Stimulated activated CD8-positive, alpha-beta memory T cell treated with anti-CD3 and anti-CD28 coated beads, Interleukin-7, amount 100 ng/mL, for 4 hours (primary cell): ENCODE measurements at places on chromosomes 2 and 18.

GRCh38 chr2:181250691-181251090 is 206.5 kb upstream of the ITGA4 start:
- DNase-seq = no peak

GRCh38 chr2:41791523-41791922 is 256.3 kb upstream of the PKDCC start:
- DNase-seq = no peak

DNA sequence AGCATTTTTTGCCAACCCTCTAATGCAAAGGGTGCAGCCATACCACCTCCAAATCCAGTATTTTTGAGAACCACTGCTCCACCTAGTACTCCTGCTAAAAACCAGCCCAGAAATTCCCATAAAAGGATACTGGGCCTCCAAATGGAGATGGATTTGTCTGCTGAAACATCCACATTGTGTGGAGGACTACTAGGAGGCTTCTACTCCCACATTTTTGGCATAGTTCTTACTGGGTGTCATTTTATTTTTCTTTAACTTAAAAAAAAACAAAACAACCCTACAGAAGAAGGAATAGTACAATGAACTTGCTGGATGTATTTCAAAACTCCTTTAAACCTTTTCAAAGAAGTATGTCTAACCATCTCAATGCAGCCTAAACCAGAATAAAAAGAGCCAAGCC is 219.2 kb downstream of the SRBD1 start:
- no peak for DNase-seq

GRCh38 chr18:56712761-56713160 is 61.6 kb downstream of the WDR7 start:
- DNase-seq = no peak

DNA sequence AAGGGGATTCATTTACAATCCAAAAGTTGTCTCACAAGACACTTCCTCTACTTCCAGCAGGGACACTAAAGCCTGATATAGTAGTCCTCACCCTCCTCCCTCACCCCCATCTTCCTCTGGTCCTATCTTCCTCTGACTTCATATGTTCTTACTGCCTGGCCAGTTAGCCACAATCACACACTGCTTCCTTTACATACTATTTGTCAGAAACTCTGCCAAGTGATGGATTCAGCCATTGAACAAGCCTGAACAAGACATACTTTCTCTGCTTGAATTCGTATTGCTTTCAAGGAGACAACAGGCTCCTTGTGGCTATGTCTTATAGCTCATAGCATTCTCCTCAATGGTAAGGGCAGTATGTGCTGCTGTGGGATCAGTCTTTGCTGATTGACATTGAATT is 672.2 kb downstream of the BCL11A start:
- no peak for DNase-seq

DNA sequence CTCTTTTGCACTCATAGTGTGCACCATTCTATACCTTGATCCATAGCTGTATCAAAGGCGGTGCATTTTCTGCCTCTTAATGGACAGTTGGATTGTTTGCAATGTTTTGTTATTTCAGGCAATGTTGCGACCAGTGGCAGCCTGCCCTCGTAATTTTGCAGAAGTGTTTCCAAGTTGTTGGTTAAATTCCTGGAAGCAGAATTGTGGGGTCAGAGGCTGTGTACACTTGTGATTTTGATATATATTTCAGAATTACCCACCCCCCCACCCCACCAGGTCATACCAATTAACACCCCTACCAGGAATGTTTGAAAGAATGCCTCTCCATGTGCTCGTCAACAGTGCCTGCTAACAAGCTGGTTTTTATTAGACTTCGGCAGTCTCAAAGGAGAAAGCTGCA is 32.4 kb upstream of the IL1R1 start:
- DNase-seq = no peak

DNA sequence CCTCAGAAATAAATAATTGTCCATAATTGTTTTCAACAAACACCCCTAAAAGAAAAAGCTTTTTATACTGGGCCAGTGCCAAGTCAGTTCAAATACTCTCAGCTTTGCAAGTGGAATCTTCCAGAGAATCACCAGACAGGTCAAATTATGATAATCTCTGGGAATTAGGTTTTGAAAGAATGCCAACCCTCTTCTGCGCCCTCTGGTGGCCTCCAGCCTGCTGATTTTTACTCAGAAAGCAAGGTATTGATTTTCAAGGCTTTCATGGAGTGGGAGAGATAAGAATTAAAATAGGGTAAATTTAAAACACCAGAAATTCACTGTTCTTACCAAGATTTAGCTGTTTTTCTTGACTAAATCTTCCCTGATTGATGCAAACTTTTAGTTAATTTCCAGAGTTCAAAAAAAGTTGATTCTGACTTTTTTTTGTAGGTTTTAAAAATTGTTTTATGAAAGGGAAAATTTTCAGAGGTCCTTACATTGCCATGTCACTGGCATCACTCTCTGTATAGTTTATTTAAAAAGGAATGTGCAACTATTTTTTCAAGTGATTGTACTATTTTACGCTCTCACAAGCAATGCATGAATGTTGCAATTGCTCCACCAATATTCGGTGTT is 282.9 kb upstream of the TNP1 start:
- no peak for DNase-seq

GRCh38 chr2:239873656-239874635 is 151.2 kb downstream of the NDUFA10 start:
- DNase-seq = no peak

- no peak for DNase-seq
These were observed 596.4 kb downstream of the FBXO15 start for GRCh38 chr18:73551211-73551610.

DNA sequence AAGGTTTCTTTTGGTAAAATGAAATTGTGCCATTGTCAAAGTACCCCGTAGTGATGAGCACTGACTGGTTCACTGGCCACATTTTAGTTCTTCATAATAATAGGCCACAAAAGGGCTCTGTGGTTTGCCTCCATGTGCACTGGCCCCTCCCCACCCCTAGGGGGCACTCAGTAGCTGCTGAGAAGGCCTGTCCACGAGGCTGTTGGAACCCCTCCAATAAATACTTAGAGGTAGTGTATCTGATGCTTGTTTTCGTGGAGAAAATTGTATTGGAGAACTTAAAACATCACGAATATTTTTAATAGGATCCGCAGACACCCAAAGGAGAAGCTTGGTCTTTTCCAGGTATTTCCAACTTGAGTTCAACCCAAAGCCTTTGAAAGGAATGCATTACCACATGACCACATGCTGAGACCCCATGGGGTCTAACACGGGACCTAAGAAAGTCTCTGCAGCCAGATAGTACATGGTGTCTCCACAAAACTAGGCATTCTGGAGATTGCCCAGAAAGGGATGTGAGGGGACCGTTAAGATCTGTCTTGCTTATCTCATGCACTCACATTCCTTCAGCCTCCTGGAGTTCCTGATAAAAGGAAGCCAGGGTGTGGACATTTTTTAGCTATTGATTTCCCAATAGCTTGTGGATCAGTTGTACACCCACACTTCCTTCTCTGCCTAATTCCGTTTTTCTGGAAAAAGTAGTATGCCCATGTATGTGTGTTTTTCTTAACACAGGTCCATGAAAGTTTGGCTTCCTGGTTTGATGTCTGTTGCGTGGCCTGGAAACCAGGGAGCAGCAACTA is 28.5 kb upstream of the NOSTRIN start:
- no peak for DNase-seq

DNA sequence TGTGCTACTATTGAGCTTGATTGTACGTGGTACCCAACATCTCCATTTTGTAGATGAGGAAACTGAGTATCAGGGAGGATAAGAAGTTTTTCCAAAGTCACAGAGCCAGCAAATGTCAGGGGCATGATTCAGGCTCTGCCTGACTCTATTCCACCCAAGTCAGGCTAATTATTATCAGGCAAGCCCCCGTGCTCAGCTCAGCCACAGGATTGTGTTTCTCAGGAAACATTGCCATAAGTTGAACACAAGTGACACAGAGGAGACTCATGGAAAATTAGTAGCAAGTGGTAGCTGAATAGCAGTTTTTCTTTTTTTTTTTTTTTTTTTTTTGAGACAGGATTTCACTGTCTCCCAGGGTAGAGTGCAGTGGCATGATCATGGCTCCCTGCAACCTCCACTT is 260.5 kb downstream of the C1D start:
- no peak for DNase-seq

DNA sequence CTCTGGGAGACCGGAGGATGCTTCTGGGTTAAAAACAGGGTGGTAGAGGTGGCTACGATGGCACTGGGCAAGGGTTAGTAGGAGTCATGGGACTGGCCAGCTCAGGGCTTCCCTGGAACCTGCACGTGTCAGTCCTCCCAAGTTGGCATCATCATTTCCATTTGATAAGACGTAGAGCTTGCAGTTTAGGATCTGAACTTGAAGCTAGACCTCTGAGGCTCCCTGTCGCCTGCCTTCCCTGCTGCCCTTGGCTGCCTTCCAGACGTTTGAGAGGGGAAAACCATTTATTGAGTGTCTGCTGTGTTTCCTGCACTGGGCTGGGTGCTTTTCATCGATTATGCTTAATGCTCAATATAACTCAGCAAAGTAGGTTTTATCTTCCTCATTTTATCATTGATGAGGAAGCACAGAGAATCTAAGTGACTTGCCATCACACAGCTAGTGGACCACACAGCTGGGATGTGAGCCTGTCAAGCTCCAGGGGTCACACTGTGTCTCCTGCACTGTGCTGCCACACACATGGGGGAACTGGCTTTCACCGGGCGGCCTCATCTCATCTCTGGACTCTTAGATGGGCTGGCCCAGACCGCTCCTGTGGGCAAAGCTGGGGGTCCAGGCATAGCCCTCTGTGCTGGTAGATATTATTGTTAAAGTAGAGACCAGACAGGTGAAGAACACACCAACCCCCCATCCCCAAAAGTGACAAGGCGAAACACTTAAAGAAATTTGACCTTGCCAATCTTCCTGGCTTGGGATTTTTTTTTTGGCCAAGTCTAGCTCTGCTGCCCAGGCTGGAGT is 7.8 kb downstream of the NT5DC4 start:
- no peak for DNase-seq

- no peak for DNase-seq
These were observed 1.2 kb downstream of the RAPH1 start for GRCh38 chr2:203533676-203534591.

- DNase-seq = no peak
These were observed 62.3 kb upstream of the NYAP2 start for GRCh38 chr2:225337183-225337582.

GRCh38 chr2:120992791-120993555 is 257.3 kb downstream of the GLI2 start:
- DNase-seq = no peak

DNA sequence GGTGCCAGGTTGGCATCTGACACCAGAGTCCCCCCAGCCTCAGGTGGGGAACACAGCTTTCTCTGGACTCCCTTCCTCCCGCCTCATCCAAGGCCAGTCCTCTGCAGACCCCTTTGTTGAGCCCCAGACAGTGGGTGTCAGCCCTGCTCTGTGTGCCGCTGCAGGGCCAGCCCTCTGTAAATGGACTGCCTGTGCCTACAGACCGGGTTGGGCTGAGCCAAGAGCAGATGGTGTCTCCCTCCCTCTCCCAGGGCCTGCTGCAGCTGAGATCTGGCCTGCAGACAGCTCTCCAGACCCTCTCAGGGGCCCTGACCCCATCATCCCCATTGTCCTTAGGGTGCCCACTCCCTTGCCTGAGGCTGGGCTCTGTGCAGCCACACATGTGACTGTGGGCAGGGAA is 160.8 kb downstream of the KLHL29 start:
- no peak for DNase-seq

DNA sequence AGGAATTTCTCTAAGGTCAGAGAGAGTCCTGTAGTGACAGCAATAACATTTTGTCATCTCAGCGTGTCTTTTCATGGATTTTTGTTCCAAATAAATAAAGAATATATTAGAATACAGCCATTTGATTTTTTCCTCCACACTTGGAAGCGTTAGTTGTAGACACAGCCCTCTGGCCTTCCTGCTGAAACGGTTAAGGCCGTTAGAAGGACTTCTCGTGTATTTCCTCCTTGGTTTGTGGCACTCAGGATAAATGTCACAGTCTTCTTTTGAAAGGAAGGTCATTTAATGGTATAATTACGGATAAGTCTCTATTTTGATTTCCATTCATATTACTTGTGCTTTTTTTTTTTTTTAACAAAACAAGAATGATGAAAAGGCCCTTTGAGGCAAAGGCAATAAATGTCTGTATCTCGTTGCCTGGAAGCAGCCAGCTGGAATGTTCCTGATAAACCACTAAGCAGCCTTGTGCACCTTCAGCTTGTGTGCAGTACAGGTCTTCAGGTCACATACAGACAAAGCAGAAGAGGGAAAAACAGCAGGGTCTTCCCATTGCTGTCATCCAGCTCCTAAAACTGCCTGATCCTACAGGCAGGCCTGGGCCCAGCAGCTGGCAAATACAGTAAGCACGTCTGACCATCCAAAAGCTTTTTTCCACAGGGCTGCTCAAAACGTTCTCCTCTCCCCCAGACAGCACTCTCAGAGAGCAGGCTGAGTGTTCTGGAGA is 14.4 kb downstream of the EFR3B start:
- DNase-seq = no peak

GRCh38 chr2:20148923-20149702 is 75.8 kb downstream of the SDC1 start:
- no peak for DNase-seq

DNA sequence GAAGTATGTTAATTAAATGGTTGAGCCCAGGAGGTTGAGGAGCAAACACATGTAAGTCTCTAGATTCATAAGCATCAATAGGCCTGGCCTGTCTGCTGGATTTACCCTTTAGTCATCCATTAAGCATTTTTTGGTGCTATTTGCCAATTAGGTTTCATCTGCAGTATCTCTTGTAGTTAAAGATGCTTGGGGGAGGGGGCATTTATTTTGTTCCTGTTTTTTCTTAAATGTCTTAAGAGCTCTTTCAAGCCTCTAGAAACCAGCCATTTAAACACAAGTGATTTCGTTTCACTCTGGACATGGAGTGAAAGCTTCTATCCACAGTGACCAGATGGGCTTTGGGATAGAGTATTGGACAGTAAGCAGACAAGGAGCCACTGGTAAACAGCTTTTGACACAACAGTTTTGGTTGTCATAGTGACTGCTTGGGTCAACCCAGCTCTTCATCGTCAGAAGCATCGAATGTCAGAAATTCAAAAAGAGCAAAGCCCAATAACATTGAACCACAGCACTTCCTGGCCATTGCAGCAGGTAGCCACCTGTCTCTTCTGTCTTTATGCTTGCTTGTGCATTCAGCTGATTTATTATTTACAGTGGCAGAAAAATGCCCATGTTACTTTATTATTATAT is 4.9 kb downstream of the QPCT start:
- no peak for DNase-seq

DNA sequence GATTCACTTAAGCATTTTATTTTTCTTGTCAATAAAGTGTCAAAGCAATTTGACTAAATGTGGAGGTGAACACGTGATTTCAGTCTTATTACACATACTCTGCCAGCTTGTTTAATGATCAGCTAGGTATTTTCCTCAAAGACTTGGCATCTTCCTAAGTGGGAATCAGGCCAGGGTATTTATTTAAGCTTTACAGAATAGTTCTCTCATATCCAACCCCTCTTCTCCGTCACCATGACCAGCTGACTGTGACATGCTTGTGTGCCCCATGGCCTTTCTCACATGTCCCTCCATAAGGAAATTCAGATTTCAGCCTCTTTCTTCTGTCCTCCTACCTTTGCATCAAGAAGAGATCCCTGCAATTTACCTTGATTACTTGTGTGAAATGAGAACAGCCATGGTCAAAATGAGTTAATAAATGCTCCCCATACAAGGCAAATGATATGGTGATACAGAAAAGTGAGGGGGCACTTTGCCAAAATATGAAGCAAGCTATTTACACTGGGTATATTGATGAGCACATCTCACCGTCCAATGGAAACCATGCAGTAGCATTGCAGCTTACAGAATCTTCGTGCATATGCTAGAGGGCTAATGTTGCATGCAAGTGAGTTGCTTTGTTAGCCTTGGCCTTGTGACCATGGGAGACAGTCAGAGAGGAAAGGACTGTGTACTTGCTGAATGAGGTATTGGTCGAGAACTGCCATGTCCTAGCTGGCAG is 202.2 kb downstream of the RNF152 start:
- DNase-seq = no peak
